ENCODE measurements at places on chromosomes 7 and 10.

- DNase-seq, result peak; percentile 24
Observed at GRCh38 chr10:26627324-26627723, 70.2 kb upstream of the PDSS1 start.

DNA sequence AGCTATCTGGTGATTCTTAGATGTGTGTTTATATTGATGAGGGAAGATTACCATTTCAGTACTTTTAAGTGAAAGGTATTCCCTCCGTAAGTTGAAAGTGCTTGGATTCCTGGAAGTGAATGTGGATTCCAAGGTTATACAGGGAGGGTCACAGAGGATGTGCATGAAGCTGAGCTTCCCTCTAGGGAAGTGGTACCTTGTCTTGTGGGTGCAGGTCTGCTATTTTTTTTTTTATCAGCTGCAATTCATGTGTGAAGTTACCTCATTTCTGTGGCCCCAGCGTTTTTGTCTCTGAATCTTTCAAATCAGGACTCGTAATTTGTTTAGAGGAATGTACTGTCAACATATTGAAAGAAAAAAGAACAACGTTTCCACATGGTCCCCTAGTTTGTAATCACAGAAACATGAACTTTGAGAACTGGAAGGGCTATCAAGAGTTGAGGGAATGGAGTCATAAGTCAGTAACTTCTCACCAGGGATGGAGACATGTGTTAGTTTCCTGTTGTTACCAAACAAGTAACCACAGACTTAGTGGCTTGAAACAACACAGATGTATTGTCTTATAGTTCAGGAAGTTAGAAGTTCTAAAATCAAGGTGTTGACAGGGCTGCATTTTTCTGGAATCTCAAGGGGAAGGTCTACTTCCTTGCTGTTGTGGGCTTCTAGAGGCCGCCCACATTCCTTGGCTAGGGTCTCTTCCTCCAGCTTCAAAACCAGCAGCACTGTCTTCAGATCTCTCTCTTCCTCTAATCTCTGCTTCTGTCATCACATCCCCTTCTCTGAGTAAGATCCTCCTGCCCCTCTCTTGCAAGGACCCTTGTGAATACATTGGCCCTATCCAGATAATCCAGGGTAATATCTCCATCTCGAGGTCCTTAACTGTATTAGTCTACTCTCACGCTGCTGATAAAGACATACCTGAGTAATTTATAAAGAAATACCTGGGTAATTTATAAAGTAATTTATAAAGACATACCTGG, 64.4 kb downstream of the RAB18 start:
- no peak for DNase-seq

GRCh38 chr10:70114902-70115301, 17.7 kb downstream of the AIFM2 start:
- no peak for DNase-seq

DNA sequence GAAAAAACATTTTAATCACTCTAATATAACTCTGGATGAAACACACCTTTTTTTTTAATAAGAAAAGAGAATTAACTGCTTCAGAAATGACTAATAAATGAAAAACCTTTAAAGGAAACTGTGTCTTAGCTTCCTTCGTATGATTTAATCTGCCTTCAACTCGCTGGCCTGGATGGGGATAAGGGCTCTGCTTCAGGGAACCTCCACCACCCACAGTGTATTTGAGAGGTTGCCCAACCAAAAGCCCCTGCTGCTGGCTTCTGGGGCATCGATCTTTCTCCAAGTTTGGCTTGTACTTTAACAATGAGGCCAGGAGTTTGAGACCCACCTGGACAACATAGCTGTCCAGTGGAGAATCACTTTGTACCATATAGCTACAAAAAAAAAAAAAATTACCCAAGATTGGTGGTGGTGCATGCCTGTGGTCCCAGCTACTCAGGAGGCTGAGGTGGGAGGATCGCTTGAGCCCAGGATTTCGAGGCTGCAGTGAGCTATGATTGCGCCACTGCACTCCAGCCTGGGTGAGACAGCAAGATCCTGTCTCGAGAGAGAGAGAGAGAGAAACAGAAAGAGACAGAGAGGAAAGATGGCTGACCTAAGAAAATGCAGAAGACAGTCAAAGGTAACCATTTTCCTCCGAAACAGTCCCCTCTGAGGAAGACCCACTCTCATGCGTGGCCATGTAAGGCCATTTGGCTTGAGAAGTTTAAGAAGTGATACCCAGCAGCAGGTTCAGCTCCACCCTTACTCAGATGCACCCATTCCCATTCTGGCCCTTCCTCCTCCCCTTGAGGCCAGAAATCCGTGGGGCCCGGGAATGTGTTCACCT, 13.6 kb upstream of the LIMK1 start:
- DNase-seq, result no peak

DNA sequence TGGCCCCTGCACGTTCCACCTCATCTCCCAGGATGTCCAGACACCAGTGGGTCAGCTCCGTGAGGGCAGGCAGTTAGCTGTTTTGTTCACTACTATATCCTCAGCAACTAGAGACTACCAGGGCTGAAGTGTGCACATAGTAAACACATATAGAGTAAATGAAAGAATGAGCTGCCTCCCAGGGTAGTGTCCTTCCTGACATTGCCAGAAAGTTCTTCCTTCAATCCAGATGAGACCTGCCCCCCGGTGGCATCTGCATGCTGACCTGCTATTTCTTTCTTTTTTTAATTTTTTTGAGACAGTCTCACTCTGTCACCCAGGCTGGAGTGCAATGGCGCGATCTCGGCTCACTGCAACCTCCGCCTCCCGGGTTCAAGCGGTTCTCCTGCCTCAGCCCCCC, 14.0 kb upstream of the ARPC1A start:
- no peak for DNase-seq

GRCh38 chr7:48078470-48078869, 10.6 kb upstream of the UPP1 start:
- DNase-seq, result no peak

GRCh38 chr10:73889014-73889413, 14.7 kb upstream of the CAMK2G start:
- DNase-seq, result peak; percentile 65

GRCh38 chr10:9147475-9147874, 1093.0 kb downstream of the GATA3 start:
- no peak for DNase-seq

Data from hematopoietic multipotent progenitor cell treated with erythropoietin and hydrocortisone succinate and interleukin-3 and kit ligand, for 8 days (in vitro differentiated cells).